Neural crest cell (in vitro differentiated cells): ENCODE measurements at places on chromosomes 3 and 15.
A peak's percentile ranks its signal among the peaks of the same experiment; 100 is the strongest.

DNA sequence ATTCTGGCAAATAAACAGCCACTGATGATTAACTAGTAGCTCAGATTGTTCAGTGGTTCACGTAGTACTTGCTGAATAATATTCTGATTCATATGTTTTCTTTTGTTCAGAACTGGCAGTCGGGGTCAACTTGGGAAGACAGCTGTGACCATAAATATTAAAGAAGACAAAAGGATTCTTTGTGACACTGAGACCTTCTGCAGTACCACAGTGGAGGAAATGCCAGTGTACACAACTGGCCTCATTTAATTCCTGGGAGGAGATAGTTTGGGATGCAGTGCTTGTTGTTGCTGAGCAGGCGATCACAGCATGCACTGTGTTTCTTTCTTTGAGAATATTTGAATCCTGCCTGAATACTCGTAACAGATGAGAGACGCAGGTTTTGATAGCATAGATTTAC is 26.7 kb upstream of the MCF2L2 start:
- no peak for DNase-seq
- peaks cover 40% of the 10 kb centered on the region for H3K4me1 ChIP-seq
- H3K27me3 ChIP-seq: no peaks in the 10 kb centered on the region

GRCh38 chr3:41075975-41076374 is 123.3 kb upstream of the CTNNB1 start:
- H3K27ac ChIP-seq: peak overlapping the region; percentile 77
- no peaks in the 10 kb centered on the region for H3K27me3 ChIP-seq
- no peak overlapping the region for H3K4me3 ChIP-seq
- no peak for DNase-seq
- H3K36me3 ChIP-seq: no peaks in the 10 kb centered on the region

- no peak for DNase-seq
- peaks cover 47% of the 10 kb centered on the region for H3K4me1 ChIP-seq
- H3K27me3 ChIP-seq: no peaks in the 10 kb centered on the region
- H3K27ac ChIP-seq: peak overlapping the region; percentile 72
These were observed 6.5 kb downstream of the GCSAM start for GRCh38 chr3:112126511-112126911.

DNA sequence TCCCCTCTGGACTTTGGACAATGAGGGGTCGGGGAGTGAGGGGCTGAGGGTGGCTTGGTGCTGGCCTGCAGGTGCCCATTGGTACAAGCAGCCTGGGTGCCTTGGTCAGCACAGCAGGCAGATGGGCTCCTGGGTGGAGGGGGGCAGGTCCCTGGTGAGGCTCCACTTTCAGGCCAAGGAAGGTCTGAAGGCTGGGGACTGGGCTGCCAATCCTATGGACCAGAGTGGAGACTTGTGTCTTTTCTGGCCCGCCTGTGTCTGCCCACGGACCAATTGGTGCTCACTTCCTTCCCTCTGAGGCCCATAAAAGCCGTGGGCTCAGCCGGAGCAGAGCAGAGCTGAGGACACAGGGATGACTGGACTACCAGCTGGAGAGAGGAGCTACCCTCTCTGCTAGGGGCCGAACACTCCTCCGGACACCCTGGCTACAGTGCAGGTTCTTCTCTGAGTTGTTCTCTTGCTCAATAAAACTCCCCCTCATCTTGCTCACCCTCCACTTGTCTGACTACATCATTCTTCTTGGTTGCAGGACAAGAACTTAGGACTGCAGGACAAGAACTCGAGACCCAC is 31.9 kb upstream of the IREB2 start:
- DNase-seq: no peak
- no peaks in the 10 kb centered on the region for H3K4me1 ChIP-seq
- no peak overlapping the region for H3K4me3 ChIP-seq
- H3K36me3 ChIP-seq: no peaks in the 10 kb centered on the region

- no peak overlapping the region for H3K4me3 ChIP-seq
- DNase-seq: no peak
- H3K27ac ChIP-seq: no peak overlapping the region
- no peaks in the 10 kb centered on the region for H3K27me3 ChIP-seq
These were observed 86.2 kb downstream of the CD47 start for GRCh38 chr3:108004647-108005046.

DNA sequence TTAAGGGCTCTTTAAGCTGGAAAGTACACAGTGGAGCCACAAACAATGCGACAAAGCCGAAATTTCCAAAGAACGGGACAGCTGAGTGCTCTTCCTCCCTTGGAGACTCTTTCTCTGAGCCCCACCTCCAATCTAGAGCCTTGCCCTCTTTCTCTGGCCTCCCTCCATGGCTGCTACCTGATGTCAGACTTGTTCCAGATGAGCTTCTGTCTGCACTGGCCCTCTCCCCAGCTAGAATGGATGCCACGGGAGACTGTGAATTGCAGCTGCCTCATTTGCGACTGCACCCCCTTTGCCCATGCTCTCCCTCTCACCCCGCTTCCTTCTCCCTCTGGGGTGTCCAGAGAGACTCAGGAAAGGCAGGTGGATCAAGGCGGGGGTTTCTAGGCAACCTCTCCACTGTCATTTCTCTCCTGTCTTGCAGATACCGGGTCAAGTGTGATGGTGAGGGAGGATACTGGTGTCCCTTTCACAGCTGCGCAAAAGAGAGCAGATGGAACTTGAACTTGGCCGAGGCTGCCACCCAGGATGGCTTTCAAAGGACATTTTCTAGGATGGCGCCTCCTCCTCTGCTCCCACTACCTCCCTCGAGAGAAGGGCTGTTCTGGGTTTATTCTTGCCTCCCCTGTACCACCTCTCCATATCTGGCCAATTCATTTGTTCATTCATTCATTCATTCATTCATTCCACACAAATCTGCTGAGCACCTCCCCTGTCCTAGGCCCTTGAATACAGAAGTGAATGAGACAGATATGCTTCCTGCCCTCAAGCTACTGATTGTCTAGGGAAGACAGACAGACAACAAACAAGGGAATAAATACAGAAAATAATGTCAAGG is 12.8 kb downstream of the ATP2B2 start:
- no peak overlapping the region for H3K4me3 ChIP-seq
- H3K4me1 ChIP-seq: peaks cover 11% of the 10 kb centered on the region
- no peak for DNase-seq
- peaks cover 11% of the 10 kb centered on the region for H3K27me3 ChIP-seq

DNA sequence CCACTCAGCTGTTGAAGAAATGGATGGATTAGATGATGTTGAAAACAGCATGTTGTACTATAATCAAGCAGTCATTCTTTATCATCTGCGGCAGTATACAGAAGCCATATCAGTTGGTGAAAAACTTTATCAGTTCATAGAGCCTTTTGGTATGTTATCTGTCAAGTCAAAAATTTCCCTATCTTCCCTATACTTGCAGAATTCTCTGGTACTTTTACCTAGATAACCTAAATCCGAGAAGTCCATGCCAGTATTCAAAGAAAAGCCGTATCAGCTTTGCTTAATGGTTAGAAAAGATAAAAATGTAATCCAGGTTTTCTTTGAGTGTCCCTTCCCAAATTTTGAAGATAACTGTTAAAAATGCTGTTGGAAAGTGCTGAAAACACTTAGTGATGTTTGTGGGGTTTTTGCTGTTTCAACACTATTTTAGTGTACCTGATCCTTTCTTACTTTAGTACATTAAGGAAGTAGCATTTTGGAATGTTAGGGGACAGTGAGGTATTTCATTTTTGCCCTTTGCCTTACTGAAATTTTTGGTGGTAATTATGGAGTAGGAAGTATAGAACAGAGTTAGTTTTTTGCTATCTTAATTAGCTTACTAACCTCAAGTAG is 23.8 kb downstream of the CNOT10 start:
- no peaks in the 10 kb centered on the region for H3K4me1 ChIP-seq
- no peak overlapping the region for H3K4me3 ChIP-seq
- peaks cover 16% of the 10 kb centered on the region for H3K36me3 ChIP-seq
- no peak overlapping the region for H3K27ac ChIP-seq
- H3K27me3 ChIP-seq: no peaks in the 10 kb centered on the region
